ENCODE measurements at places on chromosomes 2 and 18.

- no peak for DNase-seq
Observed at GRCh38 chr18:2050702-2051201, 520.6 kb downstream of the METTL4 start.

- DNase-seq = no peak
Observed at GRCh38 chr2:164368896-164369295, 252.4 kb downstream of the GRB14 start.

- no peak for DNase-seq
Observed at GRCh38 chr2:143526498-143526897, 397.3 kb downstream of the ARHGAP15 start.

DNA sequence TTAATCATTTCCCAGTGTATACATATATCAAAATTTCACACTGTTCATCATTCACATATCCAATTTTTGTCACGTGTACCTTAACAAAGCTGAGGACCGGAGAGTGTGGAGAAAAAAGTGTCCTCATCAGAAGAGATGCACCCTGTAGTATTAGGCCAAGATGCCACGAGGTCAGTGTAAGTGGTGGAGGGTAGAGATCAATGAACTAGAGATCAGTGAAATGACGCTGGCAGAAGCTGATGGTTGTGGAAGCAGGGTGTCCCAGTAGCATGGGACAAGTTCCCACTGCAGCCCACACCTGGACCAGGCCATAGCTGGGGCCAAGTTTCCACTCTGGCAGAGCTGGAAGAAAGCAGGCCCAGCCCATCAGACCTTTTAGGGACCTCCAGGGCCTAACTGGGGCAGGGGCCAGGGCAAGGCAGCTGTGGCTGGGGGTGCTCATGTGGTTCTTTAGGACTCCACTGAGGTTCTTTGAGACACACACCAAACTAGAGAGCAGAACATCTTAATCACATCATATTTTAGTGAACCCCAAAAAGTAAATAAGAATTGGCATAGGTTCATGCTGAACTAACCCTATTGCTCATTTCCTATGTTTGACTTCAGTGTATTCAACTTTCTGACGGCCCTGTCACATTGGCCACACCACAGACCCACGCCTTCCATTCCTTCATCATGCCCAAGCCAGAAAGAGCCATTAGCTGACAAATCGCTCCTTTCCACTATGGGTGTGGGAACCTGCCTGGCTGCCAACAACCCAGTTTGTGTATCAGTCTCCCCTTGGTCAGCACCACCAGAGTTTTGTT is 21.6 kb upstream of the GPR55 start:
- DNase-seq = no peak

GRCh38 chr2:85266146-85267041 is 61.4 kb downstream of the TGOLN2 start:
- DNase-seq = peak; percentile 61

- DNase-seq = no peak
Observed at GRCh38 chr2:215879977-215880940, 133.1 kb downstream of the MREG start.

GRCh38 chr2:50547521-50547920 is 484.4 kb downstream of the NRXN1 start:
- DNase-seq = no peak

GRCh38 chr2:62306751-62307468 is 111.0 kb downstream of the B3GNT2 start:
- peak; percentile 27 for DNase-seq

DNA sequence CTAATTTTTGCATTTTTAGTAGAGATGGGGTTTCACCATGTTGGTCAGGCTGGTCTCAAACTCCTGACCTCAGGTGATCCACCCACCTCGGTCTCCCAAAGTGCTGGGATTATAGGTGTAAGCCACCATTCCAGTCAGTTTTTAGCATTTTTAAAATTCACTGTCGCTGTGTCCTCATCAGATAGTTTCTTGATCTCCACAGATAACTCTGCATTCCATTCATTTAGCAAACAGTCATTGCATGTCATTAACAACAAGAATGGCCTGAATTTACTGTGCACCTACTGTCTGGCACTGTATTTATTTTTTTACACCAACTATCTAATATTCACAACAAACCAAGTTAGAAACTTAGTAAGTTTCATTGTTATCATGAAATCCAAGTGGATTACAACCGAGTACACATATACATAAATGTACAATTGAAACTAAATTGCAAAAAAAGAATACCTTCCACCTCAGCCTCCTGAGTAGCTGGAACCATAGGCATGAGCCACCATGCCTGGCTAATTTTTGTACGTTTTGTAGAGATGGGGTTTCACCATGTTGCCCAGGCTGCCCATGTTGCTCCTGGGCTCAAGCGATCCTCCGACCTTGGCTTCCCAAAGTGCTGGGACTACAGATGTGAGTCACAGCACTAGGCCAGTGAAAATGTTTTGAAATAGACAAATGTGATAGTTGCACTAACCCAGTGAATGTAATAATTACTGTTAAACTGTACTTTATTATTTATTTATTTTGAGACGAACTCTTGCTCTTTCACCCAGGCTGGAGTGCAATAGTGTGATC is 4.3 kb downstream of the MCEE start:
- DNase-seq = no peak

DNA sequence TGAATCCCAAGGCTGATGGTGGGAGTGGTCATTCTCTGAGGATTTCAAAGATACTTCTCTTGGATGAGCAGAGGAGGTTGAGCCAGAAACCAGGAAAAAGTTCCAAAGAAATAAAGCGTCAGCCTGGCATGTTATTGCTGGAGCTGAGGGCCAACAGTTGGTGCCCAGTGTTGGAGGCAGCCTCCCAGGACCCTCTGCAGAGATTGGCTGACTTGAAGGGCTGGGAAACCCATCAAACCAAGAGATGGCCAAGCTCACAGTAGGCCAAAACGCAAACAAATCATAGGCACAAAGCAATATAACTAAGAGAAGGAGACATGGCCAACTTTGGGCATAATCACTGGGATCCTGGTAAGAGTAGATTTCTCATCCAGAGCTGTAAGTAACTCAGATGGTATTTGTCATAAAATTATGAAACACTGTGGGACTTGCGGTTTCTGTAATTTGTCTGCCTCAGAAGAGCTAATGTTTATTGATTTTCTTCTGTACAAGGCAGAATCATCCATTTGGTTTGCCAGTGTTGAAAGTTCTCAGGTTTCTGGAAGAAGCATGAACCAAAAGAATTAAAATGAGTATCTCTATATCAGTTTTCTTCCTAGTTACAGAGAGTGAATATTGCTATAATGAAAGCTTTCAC is 108.3 kb downstream of the ATL2 start:
- no peak for DNase-seq

DNA sequence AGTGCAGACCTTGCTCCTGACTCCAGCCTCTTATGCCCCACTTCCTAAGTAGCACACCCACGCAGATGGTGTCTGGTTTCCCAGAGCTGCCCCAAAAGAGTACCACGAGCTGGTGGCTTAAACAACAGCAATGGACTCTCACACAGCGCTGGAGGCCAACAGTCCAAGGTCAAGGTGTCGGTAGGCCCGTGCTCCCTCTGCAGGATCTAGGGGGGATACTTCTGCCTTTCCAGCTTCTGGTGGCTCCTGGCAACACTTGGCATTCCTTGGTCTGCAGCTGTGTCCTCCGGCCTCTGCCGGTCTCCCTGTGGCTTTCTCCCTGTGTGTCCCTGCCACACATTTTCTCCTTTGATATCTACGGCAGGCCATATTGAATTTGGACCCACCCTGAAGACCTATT is 99.0 kb downstream of the TSHZ1 start:
- no peak for DNase-seq

Data from CD4-positive, alpha-beta T cell treated with Interleukin-6 at 100 ng/mL for 8 hours (primary cell).